ENCODE measurements at places on chromosomes 16 and 17.

- peak; percentile 45 for DNase-seq
Observed at GRCh38 chr17:78923660-78924453, 1.3 kb downstream of the TIMP2 start.

DNA sequence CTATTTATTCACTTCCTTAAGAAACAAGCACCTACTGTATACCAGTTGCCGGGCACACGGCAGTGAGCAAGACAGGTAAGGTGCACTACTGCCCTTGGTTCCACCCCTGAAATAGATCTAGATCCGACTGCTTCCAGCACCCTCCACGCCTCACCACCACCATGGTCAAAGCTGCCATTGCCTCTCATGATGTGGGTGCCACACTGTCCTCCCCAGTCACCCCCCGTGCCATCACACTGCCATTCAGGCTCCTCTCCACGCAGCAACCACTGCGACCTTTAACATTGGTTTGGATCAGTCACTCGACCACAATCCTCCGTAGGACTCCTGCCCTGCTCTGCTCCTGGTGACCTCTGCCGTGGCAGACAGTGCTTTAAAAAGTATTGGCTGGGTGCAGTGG, 226.8 kb downstream of the CPPED1 start:
- no peak for DNase-seq

DNA sequence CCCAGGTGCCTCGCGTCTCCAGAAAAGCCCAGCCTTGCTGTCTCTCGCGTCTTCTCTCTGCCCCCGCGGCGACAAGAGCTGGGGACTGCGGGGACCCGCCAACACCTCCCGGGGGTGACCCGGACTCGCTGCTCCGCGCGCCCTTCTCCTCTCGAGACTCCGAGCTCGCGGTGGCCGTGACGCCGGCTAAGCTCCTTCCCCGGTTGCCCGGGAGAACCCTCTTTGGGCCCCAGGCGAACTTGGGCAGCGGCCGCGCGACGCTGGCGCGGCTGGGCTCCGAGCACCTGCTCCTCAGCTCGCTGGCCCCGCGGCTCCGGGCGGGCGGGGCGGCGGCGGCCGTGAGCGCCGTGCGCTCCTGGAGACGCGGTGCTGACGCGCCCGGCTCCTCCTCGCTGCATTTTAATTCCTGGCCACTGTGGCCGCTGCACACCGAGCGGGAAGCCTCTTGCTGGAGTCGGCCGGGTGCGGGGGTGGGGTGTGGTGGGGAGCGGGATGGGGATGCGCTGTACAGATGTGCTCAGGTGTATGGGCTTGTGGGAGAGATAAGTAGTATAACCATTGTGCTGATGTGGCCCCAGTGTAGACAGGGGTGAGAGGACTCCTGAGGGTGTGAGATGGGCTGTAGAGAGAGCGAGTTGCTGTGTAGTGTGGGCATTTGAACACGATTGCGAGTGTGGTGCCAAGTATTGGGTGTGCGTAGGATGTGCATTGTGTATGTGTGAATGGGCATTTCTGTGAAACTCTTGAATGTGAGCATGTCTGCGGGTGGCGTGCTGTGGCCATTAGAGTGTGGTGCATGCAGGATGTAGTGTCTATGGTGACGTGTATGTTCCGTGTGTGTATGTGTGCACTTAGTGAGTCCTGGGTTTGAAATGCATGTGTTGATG, at the start of gene ASIC2:
ASIC2 (minus strand) TSS at position 315 of the 887 bp plus-strand sequence.
- no peak for DNase-seq

DNA sequence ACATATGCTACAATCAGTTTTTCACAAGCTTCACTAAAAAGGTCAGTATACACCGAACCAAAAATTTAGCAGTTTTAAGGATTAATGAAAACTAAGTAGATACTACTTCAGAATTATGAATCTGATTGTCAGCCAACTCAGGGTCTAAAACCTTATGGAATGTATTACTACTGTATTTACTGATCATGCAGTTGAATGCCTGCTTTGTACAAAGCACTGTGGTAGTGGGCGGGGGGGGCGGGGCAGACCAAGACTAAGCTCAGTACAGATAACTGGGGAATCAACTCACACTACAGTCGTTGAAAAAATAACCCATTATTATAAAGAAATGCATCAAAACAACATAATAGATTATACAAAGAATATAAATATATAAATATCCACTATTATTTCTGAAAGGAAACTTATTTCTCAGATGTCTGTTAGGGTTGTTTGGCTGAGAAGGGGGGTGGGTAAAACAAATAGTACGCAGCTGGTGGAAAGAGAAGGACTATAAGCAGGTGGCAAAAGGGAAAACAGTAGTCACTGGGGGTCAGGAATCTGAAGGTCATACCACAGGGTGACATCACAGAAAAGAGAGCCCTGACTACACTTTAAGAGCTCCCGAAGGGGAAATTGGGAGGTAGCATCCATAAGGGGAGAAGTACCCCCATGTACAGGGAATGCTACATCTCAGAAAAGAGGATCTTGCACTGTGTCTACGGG, 109.4 kb upstream of the AXIN2 start:
- DNase-seq: no peak

DNA sequence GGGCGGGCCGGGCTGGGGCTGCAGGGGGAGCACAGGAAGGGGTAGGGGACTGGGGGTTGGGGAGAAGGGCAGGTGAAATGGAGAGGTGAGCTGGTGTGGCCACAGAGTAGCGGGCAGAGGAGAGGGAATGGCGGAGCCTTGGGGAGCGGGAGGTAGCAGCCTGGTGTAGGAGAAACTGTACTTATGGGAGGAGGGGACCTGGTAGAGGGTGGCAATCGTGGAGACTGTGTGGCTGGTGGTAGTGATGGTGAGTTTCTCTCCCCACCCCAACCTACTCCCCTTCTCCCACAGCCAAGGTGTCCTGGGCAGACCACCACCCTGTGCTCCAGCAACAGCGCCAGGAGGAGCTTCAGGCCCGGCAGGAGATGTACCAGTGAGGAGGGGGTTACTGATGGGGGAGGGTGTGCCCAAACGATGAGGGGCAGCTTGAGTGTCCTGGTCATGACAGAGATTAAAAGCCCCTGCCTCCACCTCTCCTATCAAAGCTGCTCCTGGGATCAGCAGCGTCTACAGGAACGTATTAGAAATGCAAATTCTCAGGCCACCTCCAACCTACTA, 831 bp downstream of the ALOX15B start:
- DNase-seq: no peak

- DNase-seq: no peak
Observed at GRCh38 chr17:82661717-82662683, 13.8 kb upstream of the WDR45B start.

GRCh38 chr16:68798398-68798797, 44.9 kb upstream of the TANGO6 start:
- no peak for DNase-seq

All from stimulated activated CD4-positive, alpha-beta T cell treated with anti-CD3 and anti-CD28 coated beads, Interleukin-4, amount 100 ng/mL, for 24 hours (primary cell).